Stomach (tissue), 19 donors: ENCODE measurements at places on chromosomes 7 and 10.

GRCh38 chr10:73785721-73786511 lies 510 bp downstream of the ZSWIM8 start:
- peak; percentile 77 for DNase-seq

GRCh38 chr10:47388879-47389278 lies 4.8 kb upstream of the ZNF488 start:
- no peak for DNase-seq

DNA sequence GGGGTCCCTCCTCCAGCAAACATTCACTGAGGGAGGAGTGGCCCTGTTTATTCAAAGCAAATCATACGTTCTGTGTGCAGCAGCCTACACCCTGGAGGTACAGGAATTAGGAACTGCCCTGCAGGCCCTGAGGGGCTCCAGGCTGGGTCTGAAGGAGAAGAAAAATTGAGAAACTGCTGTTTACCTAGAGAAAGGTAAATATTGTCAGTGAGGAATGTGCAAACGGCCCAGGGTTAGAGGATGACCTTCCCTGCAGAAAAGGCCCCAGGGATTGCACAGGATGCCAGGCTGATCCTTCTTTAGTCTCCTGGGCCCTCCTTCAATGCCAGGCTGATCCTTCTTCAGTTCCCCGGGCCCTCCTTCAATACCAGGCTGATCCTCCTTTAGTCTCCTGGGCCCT lies 5.7 kb downstream of the CALML5 start:
- no peak for DNase-seq

GRCh38 chr7:28245123-28245878 lies 64.7 kb upstream of the JAZF1 start:
- no peak for DNase-seq

GRCh38 chr7:16891874-16892643 lies 10.3 kb upstream of the AGR3 start:
- DNase-seq = no peak
